ENCODE measurements at places on chromosomes 6 and 20.

GRCh38 chr6:63236398-63236817, 25.1 kb downstream of the FKBP1C start:
- DNase-seq, result no peak

GRCh38 chr6:160790028-160790792, 88.2 kb downstream of the PLG start:
- peak; percentile 43 for DNase-seq

DNA sequence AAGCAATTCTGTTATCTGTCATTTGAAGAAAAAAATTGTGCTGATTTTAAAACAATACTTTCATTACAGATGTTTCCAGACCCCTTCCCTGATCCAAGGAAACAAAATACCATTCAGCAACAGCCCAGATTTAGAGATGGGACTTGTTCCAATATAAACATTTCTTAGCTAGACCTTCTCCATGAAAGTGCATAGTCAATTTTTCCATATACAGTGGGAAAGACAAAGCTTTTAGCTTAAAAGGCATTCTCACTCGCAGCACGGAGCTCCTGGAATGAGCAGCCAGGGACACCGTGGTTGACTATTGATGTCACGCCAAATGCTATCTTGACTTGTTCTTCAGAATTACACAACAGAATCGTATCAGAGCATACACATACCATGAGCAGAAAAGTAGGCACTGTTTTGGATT, 21.5 kb downstream of the LAMA4 start:
- no peak for DNase-seq

DNA sequence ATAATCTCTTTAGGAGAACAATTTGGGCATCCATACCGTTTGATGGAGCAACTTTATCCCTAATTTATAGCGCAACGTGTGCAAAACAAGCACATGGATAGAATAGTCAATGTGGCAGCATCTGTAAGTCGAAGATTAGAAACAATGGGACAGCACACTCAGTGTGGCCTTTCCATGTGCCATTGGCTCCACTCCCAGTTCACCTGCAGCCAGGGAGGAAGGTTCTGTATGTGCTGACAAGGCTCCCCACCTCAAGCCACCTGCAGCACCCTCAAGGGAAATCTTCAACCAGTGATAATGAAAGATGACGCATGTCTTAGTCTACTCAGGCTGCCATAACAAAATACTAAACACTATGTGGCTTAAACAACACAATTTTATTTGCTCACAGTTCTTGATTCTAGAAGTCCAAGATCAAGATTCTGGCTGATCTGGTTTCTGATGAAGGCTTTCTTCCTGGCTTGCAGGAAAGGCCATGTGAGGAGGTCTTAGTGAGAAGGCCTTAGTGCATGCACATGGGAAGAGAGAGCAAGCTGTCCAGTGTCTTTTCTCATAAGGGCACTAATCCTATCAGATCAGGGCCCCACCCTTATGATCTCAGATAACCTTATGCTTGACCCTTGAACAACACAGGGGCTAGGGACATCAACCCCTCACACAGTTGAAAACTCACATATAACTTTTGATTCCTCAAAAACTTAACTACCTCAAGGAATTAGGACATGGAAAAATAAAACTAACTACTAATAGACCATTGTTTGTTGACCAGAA, 34.9 kb upstream of the SHLD1 start:
- DNase-seq, result no peak

DNA sequence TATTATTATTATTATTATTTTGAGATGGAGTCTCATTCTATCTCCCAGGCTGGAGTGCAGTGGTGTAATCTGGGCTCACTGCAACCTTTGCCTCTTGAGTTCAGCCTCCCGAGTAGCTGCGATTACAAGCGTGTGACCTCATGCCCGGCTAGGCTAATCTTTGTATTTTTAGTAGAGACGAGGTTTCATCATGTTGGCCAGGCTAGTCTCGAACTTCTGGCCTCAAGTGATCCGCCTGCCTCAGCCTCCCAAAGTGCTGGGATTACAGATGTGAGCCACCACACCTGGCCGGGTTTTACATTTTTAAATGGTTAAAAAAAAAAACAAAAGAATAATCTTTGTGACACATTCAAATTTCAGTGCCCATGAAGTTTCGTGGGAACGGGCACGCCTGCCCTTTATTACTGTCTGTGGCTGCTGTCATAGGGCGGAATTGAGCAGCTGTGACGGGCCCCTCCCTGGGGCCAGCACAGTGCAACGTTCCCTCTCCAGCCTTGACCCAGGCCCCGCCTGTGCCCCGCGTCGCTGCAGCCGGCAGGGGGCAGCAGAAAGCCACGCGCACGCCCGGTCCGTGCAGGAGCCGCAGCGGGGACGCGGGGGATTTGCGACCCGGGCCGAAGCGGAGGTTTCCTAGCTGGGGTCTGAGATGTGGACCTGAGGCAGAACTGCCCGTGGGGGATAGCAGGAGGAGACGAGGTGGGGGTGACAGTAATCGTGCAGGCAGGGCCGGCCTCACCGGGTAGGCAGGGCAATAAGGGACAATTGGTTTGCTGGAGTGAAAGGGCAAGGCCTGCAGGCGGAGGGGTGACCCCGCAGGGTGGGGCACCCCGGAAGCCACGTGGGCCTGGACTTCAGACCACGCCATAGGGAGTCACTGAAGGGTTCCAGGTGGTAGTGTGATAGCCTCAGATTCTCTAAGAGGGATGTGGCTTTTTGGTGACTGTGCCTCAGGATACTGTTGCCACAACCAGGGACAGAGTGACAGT, 54.3 kb downstream of the SYTL3 start:
- DNase-seq, result peak; percentile 86

DNA sequence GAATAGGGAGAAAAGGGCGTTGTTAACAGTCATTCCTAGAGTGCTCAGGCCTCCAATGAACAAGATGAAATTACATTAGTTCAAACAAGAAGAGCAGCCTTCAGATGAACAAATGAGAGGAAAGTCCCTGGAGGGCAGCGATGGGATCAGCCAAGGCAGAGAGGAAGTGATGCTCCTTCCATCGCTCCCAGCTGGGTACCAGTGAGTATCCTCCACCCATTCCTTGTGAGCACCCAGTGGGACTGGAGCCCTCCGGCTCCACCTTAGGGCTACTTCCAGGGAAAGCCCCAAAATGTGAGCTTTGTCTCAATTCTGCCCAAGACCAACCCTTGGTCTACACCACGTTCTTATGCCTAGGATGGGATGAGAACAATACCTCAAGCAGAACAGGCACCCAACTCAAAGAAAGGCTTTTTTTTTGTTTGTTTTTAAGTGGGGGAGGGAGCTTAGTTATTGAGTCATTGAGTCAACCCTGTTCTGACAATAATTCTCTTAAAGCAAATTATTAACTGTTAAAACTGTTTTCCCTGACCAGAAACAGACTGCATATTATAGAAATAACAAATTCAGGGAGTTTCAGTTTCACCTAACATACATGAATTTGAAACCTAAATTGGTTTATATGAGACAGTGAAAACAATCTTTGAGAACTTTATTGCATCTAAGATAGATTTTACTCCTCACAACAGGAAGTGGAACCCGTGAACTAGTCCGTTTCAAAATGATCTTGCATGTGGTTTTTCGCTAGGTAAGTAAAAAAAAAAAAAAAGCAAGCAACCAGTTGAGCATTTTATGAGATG, 106.9 kb downstream of the IPCEF1 start:
- no peak for DNase-seq

DNA sequence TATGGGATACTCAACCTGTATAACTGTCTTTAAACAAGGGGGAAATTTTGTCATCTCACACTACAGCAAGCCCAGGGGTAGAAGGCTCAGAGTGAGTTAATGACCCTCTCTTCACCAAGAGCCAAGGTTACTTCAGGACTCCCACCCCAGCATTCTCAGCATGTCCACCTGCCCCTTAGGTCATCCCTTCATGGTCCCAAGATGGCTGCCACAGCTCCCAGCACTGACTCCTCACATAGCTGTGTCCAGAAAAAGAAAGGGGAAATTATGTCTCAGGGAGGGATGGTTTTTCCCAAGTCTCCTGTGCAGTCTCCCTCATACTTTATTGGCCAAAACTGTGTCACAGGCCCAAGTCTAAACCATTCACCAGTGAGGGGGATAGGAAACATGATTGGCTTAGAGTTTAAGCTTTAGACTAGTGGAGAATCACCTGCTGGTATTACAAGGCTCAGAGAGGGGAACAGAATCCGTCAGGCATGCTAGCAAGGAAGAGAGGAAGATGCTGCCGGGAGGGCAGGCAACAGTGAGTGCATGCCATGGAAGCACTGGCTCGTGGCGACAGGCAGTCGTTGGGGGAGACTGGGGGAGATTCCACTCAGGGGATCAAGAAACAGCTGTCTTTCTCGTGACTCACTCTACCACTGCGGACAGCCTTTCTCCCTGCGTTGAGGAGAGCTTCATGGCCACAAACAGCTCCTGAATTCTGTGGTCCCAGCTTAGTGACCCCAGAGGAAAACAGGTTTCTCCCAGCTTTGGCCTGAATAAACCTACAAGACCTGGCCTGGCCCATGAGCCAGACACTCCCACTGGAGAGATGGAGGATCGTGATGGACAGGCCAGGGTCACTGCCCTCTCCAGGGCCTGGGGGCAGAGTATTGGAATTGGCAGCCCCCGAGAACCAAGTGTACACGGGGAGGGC, 37.2 kb downstream of the HM13 start:
- DNase-seq, result no peak

DNA sequence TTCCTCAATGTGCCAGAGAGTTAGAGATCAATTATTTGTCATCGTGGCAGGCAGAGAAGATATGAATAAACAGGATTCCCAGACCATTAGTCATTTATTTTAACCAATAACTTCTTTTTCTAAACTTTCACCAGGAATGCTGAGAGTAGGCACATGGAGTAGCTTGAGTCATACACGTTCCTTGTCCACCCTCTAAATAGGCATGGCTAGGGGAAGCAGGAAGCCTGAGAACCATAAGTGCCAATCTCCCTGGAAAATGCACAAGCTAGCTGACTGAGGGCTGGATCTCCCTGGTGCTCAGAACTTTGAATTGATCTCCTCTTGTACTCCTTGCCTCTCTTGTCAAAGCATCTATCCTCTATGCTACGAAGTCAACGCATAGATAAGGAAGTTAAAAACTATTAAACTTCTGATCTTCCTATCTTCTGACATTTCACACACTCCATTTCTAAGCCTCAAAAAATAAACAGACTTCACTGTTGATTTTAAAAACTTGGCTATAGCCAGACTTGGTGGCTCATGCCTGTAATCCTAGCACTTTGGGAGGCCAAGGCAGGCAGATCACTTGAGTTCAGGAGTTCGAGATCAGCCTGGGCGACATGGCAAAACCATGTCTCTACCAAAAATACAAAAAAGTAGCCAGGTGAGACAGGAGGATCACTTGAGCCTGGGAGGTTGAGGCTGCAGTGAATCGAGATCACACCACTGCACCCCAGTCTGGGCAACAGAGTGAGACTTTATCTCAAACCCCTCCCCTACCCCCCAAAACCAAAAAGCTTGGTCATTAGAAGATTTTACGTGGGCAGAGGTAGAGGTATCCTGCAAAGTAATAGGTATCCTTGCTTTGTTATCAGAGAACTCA, 11.8 kb downstream of the ADTRP start:
- DNase-seq, result no peak

DNA sequence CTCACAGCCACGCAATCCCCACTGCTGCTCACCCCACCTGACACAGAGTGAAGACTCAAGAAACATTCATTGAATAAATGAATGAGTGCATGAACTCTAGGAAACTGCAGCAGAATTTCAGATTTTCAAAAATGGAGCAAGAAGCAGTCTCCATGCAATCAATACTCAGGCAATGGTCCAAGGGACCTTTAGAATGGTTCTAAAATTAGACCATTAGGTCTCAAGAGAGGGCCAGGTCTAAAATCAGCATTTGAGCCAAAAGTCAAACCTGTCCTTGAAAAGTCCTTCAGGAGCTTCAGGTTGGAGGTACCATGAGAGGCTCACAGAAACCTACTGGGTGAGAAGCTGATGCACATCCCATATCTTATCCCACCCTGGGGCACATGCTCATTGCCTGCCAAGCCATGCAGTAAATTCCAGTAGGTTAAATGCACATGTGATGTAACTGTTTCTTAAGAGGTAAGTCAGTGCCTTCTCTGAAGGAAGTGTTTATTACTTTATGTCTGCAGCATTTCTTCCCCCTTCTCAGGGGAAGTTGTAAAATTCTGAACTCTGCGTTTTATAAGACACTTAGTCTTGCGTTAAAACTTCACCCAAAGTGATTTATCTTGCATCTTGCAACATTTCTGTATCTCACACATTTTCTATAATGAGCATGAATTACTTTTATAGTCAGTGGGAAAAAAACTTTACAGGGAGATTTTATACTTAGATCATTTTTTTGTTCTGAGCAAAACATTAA, 126.6 kb downstream of the ADAT2 start:
- DNase-seq, result no peak

DNA sequence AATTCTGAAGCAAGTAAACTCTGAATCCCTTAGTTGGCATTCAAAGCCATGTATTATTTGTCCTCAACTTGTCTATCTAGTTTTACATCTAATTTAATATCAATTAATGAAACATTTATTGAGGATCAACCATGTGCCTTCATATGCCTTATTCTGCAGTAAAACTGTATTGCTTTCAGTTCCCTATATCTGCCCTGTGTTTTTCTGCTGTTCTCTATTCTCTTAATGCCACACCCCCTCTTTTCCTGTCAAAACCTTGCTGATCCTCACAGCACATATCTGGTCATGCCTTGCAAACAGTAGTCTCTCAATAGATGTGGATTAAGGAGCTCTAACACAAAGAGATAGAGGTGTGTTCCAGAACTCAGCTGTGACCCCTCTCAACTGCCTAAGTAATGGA, 2.0 kb downstream of the FIG4 start:
- DNase-seq, result no peak

GRCh38 chr6:138607478-138608433, 108.5 kb upstream of the NHSL1 start:
- no peak for DNase-seq

DNA sequence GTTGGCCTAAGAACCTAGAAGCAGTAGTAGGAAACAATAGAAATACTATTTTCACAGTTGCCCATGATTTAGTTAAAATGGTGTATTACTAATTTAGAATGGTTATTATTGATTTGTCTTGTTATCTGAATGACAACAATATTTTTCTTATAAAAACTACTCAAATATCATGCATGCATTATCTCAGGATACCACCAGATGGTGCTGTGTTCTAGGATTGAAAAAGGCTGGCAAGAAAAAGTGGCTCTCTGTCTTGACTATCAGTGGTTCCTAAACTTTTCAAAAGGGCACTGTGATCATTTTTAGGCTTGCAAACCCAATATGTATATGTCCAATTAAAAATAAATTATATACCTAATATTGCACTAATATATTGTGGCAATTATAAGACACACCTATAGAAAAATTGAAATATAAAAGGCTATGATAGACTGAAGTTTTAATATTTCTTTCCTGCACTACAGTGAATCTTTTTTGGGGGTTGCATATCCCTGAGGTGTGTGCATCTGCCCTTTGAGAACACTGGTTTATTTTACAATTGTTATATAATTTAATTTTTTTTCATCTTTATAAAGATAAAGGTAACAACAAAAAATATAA, 131.7 kb upstream of the MLIP start:
- no peak for DNase-seq

DNA sequence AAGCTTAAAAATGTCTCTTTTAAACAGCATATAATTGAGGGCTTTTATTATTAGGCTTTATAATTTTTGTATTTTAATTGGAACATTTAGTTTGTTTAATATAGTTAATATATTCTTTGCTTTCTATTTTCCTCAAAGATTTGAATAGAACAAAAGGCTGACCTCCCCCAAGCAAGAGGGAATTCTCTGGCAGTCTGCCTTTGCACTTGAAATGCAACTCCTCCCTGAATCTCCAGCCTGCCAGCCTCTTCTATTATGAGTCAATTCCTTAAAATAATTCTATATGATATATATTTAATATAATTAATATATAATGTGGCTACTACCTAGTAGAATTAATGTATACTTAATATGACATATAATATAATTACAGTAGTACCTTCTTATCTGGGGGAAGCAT, 69.2 kb downstream of the PTPRA start:
- DNase-seq, result no peak

- no peak for DNase-seq
Observed at GRCh38 chr6:7143476-7143974, 35.8 kb downstream of the RREB1 start.
